ENCODE measurements at places on chromosomes 13 and 19.

DNA sequence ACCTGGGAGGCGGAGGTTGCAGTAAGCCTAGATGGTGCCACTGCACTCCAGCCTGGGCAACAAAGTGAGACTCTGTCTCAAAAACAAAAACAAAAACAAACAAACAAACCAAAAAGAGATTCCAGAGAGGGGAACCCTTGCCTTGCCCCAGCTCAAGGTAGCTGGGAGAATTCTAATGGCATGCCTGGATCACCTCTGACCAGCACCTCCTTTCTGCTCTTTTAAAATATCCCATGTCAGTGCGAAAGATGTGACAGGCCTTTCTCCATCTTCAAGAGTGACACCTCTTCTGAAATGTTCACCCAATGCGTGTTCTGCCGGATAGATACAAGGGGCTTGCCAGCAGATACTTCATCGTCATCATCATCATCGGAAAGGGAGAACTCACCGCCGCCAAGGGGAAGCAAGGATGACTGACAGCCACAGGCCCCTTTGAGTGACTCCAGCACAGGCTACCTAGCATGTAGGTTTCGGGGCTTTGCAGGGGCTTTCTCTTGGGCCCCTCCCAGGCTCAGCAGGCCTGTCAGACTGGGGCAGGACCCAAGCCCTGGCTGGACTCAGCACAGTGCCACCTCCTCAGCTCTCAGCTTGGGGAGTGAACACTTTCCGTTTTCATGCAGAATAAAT lies 18.9 kb upstream of the LRP3 start:
- no peak for DNase-seq

- no peak for DNase-seq
Observed at GRCh38 chr13:44363631-44364344, 9.8 kb upstream of the SERP2 start.

- no peak for DNase-seq
Observed at GRCh38 chr13:52980695-52981094, 47.9 kb upstream of the OLFM4 start.

- DNase-seq: no peak
Observed at GRCh38 chr13:64332048-64332447, 2898.1 kb downstream of the PCDH9 start.

- DNase-seq: no peak
Observed at GRCh38 chr13:23042181-23042580, 138.6 kb upstream of the SGCG start.

DNA sequence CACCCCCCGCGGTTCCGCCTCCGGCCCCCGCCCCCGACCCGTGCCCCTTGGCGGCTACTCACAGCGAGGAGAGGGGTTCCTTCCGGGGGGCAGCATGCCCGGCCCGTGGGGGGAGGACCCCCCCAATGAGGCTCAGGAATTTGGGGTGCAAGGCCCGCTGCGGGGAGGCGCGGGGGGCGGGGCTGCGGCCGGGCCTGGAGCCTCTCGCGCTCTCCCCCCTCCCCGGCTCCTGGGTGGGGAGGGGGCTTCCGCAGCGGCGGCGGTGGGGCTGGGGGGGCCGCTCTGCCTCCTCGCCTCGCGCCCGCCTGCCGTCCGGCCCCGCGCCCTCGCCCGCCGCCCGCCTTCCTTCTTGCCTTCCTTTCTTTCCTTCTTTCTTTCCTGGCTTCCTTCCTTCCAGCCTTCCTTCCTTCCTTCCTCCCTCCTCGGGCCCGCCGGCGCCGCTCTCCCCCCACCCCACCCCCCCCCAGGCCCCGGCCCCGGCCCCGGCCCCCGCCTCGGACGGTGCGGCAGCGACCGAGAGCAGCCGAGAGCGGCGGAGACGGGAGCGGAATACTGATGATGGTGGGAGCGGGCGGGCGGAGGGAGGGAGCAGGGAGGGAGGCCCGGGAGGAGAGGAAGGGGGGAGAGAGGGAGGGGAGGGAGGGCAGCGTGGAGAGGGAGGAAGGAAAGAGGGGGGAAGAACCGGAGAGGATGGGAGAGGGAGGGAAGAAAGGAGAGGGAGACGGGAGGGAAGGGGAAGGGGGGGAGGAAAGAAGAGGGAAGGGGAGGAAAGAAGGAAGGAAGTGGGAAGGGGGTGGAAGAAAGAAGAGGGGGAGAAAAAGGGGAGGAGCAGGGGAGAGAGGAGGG lies at the start of gene LRRC4B:
Gene LRRC4B, minus strand, starts transcription at position 554 of the 846 bp plus-strand sequence. CDS start 19,597 bp downstream, outside the sequence.
- DNase-seq: no peak

GRCh38 chr13:64371045-64371444 lies 2859.1 kb downstream of the PCDH9 start:
- DNase-seq: no peak

DNA sequence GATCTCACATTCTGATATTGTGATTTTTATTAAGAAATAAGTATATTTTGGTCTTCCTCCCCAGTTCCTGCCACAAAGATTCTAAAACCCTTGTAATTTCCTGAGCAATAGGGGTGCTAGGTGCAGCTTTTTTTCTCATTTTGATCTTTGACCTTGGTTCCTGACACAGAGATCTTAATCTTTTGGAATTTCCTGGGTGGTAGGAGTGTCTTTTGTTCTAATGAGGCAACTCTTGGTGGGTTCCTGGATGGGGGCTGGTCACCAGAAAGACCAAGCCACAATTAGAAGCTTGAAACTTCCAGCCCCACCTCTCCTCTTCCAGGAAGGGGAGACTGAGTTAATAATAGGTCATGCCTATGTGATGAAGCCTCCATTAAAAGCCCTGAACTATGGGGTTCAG lies 334.6 kb downstream of the FOXO1 start:
- no peak for DNase-seq

DNA sequence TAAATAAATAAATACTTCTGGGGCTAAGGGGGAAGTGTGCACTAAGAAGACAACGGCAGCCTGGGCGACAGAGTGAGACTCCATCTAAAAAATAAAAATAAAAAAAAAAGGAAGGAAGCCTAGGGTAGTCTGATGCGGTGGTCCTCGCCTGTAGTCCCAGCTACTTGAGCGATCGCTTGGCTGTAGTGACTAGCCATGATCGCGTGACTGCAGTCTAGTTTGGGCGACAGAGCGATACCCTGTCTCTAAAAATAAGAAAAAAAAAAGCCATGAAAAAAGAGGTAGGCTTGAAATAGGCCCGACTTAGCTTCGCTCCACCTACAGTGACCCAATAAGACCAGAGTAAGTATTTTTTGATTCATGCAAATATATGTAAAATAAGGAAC lies 661 bp upstream of the BABAM1 start:
- no peak for DNase-seq

DNA sequence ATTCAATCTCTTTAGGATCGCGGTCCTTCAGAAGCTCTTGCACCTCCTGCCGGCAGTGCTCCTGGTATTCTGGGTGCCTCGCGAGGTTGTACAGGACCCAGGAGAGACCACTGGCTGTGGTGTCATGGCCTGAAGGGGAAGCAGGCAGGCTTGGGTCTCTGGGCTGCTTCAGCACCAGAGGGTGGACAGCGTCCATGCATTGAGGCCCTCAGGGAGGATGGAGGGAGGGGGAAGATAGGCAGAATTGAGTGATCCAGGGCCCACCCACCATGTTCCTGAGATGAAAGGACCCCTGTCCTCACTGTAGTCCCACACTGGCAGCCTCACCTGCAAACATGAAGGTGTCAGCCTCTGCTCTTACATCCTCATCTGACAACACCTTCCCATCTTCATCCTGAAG lies 17.9 kb upstream of the OR10H5 start:
- no peak for DNase-seq

Measured in stimulated activated CD4-positive, alpha-beta T cell treated with anti-CD3 and anti-CD28 coated beads, Interleukin-12 subunit alpha, Interleukin-12 subunit beta, amount 100 ng/mL, for 24 hours (primary cell).